ENCODE measurements at places on chromosomes 2 and 18.

DNA sequence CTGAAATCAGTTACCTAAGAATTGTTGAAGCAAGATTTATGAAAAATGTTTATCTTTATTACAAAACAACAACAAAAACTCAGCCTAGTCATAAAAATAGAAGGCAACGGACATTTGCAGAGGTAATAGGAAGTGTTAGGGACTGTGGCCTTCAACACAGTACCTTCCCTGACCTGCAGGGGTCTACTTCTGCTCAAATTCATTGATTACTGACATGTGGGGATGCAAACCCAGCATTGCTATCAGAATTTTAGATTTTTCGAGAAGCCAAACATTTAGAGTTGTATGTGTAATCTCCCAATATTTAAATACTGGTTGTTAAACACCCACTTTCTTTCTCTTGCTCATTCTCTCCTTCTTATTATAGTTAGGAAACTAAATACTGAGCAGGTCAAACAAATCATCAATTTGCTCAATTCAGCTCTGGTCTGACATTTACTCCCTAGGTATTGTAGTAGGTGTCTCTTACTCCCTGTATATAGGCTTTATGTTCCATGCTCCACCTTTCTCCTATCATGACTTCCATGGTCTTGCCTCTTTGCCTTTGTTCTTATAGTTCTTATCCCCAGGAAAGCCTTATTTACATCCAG, 198.5 kb downstream of the UBE2E3 start:
- DNase-seq = peak; percentile 58

GRCh38 chr2:239323447-239323846, 77.4 kb downstream of the HDAC4 start:
- peak; percentile 22 for DNase-seq

- peak; percentile 35 for DNase-seq
Observed at GRCh38 chr2:24076849-24077534, 866 bp upstream of the SF3B6 start.

- peak; percentile 89 for DNase-seq
Observed at GRCh38 chr2:69565431-69565839, 78.1 kb downstream of the AAK1 start.

Measured in stimulated activated CD8-positive, alpha-beta memory T cell treated with anti-CD3 and anti-CD28 coated beads, Interleukin-4, amount 100 ng/mL, for 48 hours (primary cell).